ENCODE measurements at places on chromosomes 4 and X. TPM values are rescaled to one million over a fixed set of nuclear protein-coding genes. Genes with fewer than 3 reads are reported as not detected.
A peak's percentile ranks its signal among the peaks of the same experiment; 100 is the strongest.

DNA sequence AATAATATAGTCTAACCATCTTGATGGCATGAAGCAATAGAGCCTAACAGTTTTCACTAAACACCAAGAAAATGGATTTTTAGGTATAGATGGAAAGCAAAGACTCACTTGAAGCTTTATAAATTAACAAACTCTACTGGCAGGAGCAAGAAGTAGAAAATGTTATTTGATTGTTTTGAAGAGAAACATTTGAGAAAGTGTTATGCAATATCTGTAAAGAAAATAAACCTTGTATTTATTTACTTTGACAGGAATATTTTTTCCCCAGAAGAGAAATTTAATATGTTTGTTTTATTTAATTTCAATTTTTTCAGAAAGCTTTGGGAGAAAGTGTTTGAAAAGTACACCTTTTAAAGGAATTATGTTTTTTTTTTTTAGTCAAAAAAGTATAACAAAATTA, 139.0 kb downstream of the STIM2 start:
- no peak for DNase-seq

- DNase-seq = peak; percentile 65
Observed at GRCh38 chrX:17046478-17047097, 100.1 kb downstream of the REPS2 start.

GRCh38 chr4:34139346-34139745, 2105.0 kb downstream of the ARAP2 start:
- DNase-seq = no peak

- DNase-seq = no peak
Observed at GRCh38 chrX:107626481-107626880, 1.8 kb upstream of the PRPS1 start.

- DNase-seq = no peak
Observed at GRCh38 chrX:6777238-6778002, 242.5 kb upstream of the VCX3A start.

GRCh38 chr4:39464886-39465501, 6.1 kb downstream of the LIAS start:
- no peak for DNase-seq

DNA sequence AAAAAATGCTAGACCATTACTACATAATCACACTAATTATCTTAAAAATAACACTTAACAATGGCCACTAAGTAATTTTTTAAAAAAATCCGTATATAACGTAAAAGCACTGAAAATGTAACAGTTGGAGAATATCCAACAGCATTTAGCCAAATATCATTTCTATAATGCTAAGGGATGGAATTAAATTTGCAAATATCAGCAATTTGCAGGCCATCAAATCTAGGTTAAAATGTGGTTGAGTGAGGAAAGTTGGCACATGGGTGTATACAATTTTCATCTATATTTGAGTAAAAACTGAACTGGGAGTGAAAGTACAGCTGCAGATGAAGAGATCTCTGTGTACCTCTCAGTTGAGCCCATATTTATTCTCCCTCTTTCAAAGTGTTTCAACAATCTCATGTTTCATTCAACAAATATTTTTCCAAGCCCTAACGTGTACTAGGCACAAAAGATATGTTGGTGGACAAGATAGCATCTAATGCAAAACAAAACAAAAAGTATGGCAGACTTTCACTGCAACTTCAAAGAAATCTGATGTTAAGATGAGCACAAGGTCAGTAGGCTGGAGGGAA, 63.0 kb downstream of the MBNL3 start:
- DNase-seq = no peak

GRCh38 chrX:47210661-47211425, 7.6 kb upstream of the CDK16 start:
- no peak for DNase-seq

- DNase-seq = no peak
Observed at GRCh38 chr4:87109945-87110344, 110.5 kb downstream of the KLHL8 start.

DNA sequence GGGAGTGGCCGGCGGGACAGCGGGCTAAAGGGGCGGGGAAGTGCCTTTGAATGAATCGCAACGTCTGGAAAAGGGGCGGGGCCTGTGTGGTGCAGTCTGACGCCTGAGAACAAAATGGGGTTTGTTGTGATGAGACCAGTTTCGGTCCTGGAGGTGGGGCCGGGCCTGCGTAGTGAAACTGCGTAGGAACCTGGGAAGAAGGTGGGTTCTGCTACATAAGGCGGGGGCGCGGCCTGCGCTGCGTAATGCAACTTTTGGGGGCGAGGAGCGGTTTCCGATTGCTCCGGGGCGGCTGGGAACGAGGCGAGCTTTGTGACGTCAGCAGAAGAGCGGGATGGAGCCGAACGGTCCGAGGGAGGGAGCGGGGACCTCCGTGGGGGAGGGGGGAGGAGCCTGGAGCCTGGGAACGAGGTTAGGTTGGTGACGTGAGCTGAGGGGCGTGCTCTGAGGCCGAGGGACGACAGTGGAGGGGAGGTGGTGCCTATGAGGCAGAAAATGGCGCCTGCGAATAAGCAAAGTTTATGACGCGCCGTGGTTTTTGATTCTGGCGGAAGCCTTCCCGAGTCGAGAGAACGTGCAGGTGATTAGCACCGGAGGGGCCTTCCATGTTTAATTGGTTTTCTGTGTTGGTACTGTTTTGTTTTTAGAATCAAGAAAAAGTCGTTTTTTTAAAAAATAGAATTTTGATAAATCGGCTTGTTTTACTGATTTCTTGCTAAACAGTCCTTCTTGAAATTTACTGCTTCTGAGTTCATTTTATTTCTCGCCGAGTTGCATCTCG, 714 bp downstream of the USP11 start:
- DNase-seq = peak; percentile 96

DNA sequence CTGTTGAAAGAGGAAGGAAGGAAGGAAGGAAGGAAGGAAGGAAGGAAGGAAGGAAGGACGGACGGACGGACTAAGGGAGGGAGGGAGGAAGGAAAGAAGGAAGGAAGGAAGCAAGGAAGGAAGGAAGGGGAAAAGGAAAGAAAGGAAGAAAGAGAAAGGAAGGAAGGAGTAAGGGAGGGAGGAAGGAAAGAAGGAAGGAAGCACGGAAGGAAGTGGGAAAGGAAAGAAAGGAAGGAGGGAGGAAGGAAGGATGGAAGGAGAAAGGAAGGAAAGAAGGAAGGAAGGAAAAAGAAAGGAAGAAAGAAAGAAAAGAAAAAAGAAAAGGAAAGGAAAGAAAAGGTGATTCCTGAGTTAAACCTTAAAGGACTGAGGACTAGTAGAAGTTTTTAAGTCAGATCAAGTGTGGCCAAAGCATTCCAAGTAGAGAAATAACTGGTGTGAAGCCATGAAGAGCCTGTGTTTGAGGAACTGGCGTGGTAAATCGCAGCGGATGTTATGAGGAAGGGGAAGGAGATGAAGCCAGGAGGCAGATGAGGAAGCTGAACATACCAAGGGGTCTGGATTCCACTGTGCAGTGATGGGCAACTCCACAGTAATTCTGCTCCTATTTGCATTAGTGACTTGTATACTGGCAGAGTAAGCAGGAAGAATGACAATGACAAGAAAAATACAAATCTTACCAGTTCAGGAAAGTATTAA, 163.5 kb downstream of the MGST2 start:
- no peak for DNase-seq

DNA sequence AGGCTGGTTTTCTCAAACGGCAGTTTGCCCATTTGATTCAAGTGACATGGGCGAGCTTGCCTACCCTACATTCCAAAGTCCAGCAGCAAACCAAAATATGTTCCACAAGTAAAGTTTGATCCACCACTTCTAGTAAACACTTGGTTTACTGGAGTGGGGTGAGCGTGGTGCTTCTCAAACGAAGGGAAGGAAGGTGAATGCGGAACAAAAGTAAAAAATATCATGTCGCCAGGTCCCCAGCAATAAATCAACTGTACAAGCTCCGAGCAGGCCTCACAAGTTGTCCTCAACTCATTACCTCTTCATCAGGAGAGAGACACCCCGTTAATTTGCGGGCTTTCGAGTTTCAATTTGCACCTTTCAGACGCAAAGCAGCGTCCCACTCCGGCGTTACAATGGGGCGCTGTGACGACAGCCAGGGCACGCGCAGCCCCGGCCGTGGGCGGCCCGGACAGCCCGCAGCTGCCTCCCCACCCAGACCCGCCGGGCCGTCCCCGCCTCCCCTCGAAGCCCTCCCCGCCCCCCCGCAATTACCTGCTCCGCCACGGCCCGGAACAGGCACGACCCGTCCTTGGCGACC, 1.0 kb downstream of the OTUD4 start:
- DNase-seq = peak; percentile 88

GRCh38 chr4:142316025-142316424, 530.1 kb downstream of the INPP4B start:
- DNase-seq = no peak

GRCh38 chr4:87489678-87490077, 39.5 kb downstream of the SPARCL1 start:
- DNase-seq = no peak

- DNase-seq = no peak
Observed at GRCh38 chr4:48518143-48518542, 28.1 kb downstream of the ZAR1 start.

DNA sequence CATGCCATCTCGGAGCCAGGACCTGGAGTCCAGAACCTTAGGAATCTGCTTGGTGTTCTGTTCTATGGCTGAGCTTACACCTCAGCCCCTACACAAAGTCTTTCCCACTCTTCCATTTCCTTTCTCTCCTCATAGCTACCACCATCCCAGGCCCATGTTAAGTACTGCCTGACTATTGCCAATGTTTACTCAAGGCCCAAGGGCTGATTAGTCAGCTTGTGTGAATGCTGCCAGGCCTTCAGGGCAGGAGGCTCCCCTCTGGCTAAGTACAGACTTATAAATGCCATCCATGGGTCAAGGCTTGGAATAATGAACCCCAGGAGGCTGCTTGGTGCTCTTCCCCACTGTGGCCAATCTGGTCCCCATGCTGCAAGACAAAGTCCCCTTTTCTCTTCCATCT, 411.6 kb upstream of the MAGEB18 start:
- no peak for DNase-seq

DNA sequence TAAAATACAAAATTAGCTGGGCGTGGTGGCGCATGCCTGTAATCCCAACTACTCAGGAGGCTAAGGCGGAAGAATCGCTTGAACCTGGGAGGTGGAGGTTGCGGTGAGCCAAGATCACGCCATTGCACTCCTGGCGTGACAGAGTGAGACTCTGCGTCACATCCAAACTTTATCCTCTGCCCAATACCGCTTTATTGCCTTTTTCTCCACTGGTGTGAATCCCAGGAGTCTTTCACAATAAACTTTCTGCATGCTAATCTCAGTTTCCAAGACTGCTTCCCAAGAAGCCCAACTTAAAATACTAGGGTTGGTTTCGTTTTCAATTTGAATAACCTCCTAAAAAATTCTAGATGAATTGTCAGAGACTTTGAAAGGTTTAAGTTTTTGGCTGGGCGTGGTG, 27.2 kb upstream of the DHX15 start:
- no peak for DNase-seq

- DNase-seq = peak; percentile 16
Observed at GRCh38 chr4:154049457-154050181, 260.7 kb upstream of the SFRP2 start.

- DNase-seq = peak; percentile 41
Observed at GRCh38 chrX:109732017-109732801, 848 bp downstream of the ACSL4 start.

The GLUD2 gene
- 0.81 TPM for total RNA-seq

The H2BW2 gene
- total RNA-seq = not detected

The DUX4 gene
- total RNA-seq = not detected

The DACH2 gene
- total RNA-seq = not detected

The CPLX1 gene
- not detected for total RNA-seq

The FAM53A gene
- 1.8 TPM for total RNA-seq

The MSMO1 gene
- 43.2 TPM for total RNA-seq

The RHOXF2 gene
- total RNA-seq = not detected

The PCDH11X gene
- total RNA-seq = not detected

The F8A3 gene
- total RNA-seq = 12.8 TPM

The USP17L29 gene
- total RNA-seq = not detected

The TGIF2LX gene
- total RNA-seq = not detected

The HSFX1 gene
- 0.31 TPM for total RNA-seq
